ENCODE measurements at places on chromosomes 4 and X. TPM values are rescaled to one million over a fixed set of nuclear protein-coding genes. Genes with fewer than 3 reads are reported as not detected.

Gene HAND2
- total RNA-seq, result 11.2 TPM

Gene COX7B2
- total RNA-seq, result not detected

Gene GCNA
- 2.2 TPM for total RNA-seq

Gene RNF212
- total RNA-seq, result 2.5 TPM

DNA sequence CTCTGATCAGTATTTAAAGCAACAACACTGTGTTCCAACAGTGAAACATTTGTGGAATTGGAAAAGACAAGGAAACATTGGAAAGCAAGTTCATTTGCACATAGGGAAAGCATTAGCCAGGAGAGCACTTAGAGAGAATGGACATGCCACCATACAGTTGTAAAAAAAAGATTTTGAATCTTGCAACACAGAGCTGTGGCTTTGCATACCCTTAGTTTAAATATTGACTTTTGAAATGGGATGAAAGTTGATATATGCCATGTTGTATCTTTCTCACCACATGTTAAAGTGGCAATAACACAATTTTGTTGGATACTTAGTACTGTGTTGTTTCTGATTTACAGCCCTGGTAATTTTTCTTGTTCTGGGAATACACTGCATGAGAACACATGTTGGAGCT lies 208.1 kb downstream of the BMPR1B start:
- DNase-seq, result no peak
- H3K27ac ChIP-seq, result no peak overlapping the region
- H3K4me1 ChIP-seq, result no peaks in the 10 kb centered on the region
- no peaks in the 10 kb centered on the region for H3K36me3 ChIP-seq

- DNase-seq, result no peak
- H3K27ac ChIP-seq, result no peak overlapping the region
- no peaks in the 10 kb centered on the region for H3K4me1 ChIP-seq
These were observed 18.5 kb downstream of the PJA1 start for GRCh38 chrX:69146739-69147138.

GRCh38 chr4:122847931-122848330 lies 21.3 kb downstream of the FGF2 start:
- no peak overlapping the region for H3K4me3 ChIP-seq
- DNase-seq, result peak; percentile 36
- peak overlapping the region; percentile 22 for H3K27ac ChIP-seq

DNA sequence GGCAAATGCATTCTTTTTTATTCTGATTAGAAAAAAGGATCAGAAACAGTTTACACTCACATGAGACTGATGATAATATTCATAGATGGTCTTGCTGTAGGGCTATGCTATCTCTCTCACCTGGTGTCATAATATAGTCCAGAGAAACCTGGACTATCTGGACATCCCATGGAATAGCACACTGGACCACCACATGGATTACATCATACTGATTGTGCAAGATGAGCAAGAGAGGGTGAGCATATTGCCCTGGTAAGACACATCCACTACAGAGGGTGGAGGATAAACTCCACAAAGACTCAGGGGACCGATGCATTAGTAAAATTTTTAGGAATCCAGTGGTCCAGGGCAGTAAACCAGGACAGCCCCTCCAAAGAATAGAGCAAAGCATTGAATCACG lies 8.2 kb downstream of the SYN1 start:
- DNase-seq, result no peak
- no peaks in the 10 kb centered on the region for H3K36me3 ChIP-seq
- no peak overlapping the region for H3K4me3 ChIP-seq
- no peaks in the 10 kb centered on the region for H3K27me3 ChIP-seq

DNA sequence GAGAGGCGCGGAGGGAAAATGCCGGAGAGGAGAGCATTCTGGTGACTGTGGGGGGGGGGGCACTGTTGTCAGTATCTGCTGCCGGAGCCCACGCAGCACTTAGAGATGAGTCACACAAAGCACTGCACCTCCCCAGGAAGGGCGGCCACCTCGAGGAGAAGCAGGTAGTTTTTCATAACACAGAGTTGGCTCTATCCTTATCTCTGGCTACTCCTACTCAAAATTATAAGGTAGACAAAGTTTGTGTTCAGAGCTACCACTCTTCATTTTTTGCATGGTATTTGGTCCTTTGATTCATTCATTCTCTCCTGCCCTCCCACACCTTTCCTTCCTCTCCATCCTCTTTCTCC lies 76.2 kb upstream of the SCOC start:
- H3K36me3 ChIP-seq, result no peaks in the 10 kb centered on the region
- H3K27me3 ChIP-seq, result no peaks in the 10 kb centered on the region
- peak overlapping the region; percentile 52 for H3K4me3 ChIP-seq
- peaks cover 31% of the 10 kb centered on the region for H3K4me1 ChIP-seq

- H3K4me3 ChIP-seq, result no peak overlapping the region
These were observed 46.7 kb downstream of the TMEM154 start for GRCh38 chr4:152633118-152633517.

DNA sequence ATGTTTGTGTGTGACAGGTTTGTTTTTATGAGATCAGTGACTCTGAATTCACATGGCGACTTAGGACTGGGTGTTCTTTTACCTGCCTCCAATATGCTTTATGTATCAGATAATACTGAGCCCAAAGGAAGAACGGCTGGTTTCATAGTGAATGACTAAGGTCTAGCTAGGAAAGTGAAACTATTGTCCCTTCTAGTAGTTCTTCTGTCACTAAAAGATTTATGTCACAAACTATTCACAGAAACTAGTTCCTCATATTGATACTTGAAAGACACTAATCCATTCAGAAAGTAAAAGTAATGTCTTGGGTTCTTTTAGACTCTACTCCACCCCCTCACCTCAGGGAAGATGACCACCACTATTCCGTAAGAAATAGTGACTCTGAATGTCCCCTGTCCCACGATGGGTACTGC lies 81.7 kb downstream of the EGF start:
- no peak for DNase-seq
- no peak overlapping the region for H3K4me3 ChIP-seq
- H3K36me3 ChIP-seq, result no peaks in the 10 kb centered on the region
- no peak overlapping the region for H3K27ac ChIP-seq
- peaks cover 9% of the 10 kb centered on the region for H3K27me3 ChIP-seq

DNA sequence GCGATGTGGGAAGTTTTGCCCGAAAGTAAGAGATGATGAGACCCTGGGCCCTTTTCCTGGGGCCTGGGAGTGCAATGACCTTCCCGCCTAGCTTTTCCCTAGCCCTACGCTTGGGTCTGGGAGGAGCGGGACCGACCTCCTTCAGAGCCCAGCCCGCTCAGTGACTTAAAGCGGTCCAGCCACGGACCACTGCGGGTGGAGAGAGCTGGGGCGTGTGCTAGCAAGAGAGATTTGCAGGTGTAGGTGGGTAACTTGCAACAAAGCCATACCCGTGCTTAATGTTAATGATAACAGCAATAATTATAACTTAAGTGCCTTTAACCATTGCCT lies 503 bp upstream of the PDE5A start:
- H3K27me3 ChIP-seq, result no peaks in the 10 kb centered on the region
- H3K4me1 ChIP-seq, result peaks cover 18% of the 10 kb centered on the region
- peak overlapping the region; percentile 88 for H3K4me3 ChIP-seq
- DNase-seq, result no peak
- no peak overlapping the region for H3K27ac ChIP-seq

GRCh38 chr4:176090115-176090514 lies 24.5 kb downstream of the WDR17 start:
- H3K4me3 ChIP-seq, result no peak overlapping the region
- H3K4me1 ChIP-seq, result no peaks in the 10 kb centered on the region
- no peaks in the 10 kb centered on the region for H3K27me3 ChIP-seq
- H3K27ac ChIP-seq, result no peak overlapping the region
- no peaks in the 10 kb centered on the region for H3K36me3 ChIP-seq

GRCh38 chrX:134813697-134814096 lies 155.4 kb upstream of the PLAC1 start:
- H3K4me1 ChIP-seq, result no peaks in the 10 kb centered on the region
- no peak overlapping the region for H3K4me3 ChIP-seq
- no peaks in the 10 kb centered on the region for H3K27me3 ChIP-seq
- DNase-seq, result no peak
- H3K27ac ChIP-seq, result no peak overlapping the region
- H3K36me3 ChIP-seq, result no peaks in the 10 kb centered on the region

- 0 out of 2 replicates have a peak overlapping the region, but pooled peaks have one; percentile 7 for H3K27ac ChIP-seq
- no peaks in the 10 kb centered on the region for H3K4me1 ChIP-seq
- peak; percentile 71 for DNase-seq
- no peaks in the 10 kb centered on the region for H3K27me3 ChIP-seq
These were observed 855 bp downstream of the GPRASP2 start for GRCh38 chrX:102712981-102713625.

Measured in GM23248 (cell line).